GOT3 (cell line): ENCODE measurements at places on chromosomes 11 and 22.

DNA sequence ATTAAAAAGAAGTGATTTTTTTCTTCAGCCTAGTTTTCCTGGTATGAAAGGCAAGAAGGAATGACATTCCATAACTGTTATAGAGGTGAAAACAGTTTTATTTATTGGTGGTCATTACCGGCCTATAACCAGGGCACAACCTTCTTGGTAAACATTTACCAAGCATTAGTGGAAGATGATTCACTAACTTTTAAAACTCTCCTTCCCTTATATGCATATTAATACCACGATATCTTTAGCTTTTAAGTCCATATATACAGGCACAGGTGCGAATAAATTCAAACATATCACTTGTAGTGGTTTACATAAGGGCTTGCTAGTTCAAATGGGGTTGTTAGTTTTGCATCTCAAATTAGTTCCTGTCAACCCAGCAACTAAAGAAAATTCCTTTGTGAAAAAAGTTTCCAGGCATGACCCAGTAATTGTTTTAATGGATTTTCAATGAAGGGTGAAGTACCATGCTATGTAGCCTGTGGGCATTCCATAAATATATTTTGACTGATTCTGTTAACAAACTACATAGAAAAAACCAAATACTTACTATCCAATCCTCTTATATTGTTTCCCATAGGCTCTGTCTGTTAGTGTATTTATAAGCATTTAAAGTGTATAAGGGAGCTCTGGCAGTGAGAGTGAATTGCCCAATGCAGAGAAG, 30.6 kb upstream of the ROBO3 start:
- DNase-seq = no peak

DNA sequence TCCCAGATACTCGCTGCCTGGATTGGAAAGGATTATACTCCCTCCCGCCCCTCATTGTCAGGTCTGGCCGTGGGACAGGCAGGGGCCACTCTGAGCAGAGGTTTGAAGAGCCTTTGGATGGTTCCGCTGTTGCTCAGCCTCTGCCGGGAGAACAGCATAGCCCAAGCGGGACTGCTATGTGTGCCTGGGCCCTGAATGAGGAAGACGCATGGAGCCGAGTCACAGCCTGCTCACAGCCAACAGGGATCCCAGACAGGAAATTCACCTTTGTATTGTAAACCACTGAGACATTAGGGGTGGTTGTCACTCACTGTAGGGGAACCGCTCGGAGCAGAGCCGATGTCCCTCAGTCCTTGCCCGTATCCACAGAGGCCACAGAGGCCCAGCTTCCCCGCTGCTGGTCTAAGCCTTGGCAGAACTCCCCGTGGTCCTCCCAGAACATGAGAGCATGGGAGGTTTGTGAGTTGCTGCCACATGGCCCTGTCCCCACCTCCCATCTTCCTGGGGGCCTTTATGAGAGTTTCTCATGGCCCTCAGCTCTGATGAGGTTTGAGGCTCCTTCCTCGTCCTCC, 10.7 kb upstream of the FAM118A start:
- no peak for DNase-seq

DNA sequence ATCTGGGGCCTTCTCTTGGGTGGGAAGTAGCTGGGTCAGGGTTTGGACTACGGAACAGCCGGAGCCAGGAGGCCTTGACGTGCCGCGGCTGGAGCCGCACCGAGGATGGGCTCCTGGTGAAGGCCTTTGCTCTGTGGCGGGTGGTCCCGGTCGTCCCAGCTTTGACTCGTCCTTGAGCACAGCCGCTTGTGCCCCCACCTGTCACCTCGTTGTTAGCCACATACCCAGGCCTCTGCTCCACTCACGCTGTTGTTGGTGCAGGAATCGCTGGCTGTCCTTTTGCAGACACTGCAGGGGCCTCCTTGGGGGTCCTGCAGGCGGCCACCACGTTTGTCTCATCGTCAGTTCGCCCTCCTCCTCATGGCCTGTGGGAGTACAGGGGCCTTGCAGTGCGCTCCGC, 17.1 kb downstream of the PHRF1 start:
- no peak for DNase-seq

DNA sequence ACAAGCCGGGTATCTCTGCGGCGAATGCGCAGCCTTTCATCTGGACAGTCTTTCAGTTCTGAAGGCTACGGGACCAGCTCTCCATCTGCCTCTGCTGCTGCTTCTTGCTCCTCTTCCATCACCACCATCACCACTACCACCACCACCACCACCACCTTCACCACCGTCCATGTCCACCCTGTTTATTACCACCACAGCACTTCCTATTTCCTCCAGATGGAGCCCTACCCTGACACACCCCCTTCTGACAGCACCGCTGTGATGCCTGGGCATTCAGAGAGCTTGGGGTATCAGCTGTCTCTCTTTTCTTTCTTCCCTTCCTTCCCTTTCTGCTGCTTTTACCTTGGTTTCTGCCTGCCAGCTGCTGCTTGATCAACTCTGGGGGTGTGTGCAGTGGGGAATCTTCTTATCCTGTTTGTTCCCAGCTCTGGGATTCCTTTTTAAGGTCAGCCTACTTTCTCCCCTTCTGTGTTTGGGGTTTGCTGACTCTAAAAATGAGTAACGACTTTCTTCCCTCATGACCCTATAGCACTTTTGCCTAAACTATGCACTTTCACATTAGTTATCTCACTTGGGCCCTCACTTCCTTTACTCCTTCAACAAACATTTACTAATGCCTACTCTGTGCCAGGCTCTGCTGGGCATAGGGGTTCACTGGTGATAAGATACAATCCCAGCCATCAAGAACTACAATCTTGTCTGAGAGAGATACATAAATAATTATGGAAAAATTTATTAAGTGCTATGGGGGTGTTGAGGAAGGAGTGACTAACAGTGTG, 7.8 kb upstream of the RRM1 start:
- DNase-seq = no peak

DNA sequence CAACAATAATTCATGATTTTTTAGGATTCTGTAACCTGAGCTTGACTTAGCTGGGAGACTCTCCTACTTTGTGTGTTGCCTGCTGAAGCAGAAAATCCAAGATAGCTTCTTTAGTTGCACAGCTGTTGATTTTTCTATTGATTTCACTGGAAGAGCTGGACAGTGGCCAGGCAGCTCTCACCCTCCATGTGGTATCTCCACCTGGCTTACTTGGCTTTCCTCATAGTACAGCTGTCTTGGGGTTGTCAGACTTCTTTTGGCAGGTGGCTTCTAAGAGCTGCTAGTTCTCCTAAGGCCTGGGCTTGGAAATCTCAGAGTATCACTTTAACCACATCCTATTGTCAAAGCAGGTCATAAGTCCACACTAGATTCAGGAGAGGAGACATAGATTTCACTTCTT, 130.8 kb upstream of the SPON1 start:
- DNase-seq = no peak

DNA sequence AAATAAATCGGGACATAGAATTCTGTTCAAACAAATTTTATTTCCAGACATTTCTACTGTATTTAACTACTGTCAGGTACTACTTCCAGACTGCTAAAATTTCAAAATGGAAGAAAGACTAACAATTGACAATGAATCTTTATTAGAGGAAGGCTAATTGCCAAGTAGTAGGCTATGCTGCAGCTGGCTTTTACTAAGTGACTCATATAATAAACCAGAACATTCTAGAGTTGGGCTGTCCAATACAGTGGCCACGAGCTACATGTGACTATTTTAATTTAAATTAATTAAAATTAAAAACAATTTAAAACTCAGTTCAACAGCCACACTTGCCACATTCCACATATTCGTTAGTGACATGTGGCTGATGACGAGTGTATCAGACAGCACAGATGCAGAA, 27.6 kb downstream of the CHKA start:
- no peak for DNase-seq

- DNase-seq = no peak
Measured at GRCh38 chr11:91761406-91762025, 463.1 kb upstream of the FAT3 start.

GRCh38 chr11:100273066-100273815, 413.8 kb upstream of the ARHGAP42 start:
- DNase-seq = no peak

- DNase-seq = no peak
Measured at GRCh38 chr22:24231706-24232105, 13.2 kb downstream of the GGT5 start.

GRCh38 chr22:26330971-26331625, 98.0 kb upstream of the ASPHD2 start:
- no peak for DNase-seq

DNA sequence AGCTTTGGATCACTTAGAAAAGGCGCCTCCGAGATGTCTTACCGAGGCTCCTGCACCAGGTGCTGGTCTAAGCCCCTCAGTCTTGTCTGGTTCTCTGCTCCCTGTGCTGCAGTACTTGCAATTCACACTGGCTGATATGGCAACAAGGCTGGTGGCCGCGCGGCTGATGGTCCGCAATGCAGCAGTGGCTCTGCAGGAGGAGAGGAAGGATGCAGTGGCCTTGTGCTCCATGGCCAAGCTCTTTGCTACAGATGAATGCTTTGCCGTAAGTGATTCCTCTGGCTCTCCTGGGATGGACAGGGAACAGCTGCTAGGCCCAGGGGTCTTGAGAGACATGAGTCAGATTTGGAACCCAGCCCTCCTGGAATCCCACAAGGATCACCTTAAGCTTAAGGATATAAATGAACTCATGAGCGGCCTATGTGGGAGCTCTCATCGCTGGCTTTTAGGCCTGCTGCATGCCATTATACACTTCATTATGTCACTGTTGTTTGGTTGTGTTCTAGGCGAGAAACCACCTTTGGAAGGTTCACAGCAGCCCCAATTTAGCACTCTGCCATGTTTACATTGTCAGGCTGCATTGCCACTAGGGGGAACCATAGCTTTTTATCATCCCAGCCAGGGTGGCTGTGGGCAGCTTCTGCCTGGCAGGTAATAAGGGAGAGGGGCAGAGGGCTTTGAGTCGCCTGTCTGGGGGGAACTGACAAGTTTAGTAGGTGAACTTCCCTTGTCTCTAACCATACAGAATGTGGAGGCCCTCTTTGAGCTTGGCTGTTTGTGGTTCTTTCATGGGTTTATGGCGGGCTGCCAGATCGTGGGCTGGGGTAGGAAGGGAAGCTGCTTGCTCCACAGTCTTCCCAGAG, 8.5 kb downstream of the ACAD8 start:
- no peak for DNase-seq

GRCh38 chr11:45730014-45730413, 64.6 kb upstream of the CHST1 start:
- DNase-seq = no peak

DNA sequence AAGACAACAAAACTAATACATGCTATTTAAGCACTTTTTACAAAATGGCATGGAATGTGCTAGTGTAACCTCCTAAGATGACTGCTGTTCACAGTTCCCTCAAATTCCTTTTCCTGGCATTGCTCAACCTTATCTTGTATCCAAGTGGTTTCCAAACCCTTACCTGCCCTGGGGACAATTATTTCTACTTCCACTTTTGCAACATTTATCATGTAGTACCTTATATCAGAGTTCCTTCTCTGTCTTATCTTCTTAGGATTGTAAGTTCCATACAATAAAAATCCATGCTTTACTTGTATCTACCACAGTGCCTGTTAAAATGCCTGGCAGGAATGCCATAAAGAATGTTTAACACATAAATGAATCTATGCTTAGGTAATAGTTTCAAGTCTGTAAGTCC, 109.2 kb upstream of the MTMR2 start:
- DNase-seq = no peak

GRCh38 chr11:1937616-1938342, 9.4 kb upstream of the MRPL23 start:
- DNase-seq = no peak

- no peak for DNase-seq
Measured at GRCh38 chr11:109798521-109798920, 294.7 kb upstream of the ZC3H12C start.

- no peak for DNase-seq
Measured at GRCh38 chr11:129943036-129943435, 47.7 kb upstream of the NFRKB start.
